Mesenchymal stem cell (in vitro differentiated cells and primary cell): ENCODE measurements at places on chromosomes 5 and 9.

- no peak for DNase-seq
These were observed 780.2 kb upstream of the WWC1 start for GRCh38 chr5:167511276-167511675.

GRCh38 chr5:1430121-1430795 is 15.0 kb downstream of the SLC6A3 start:
- no peak for DNase-seq

GRCh38 chr5:140000332-140000731 is 42.8 kb downstream of the NRG2 start:
- DNase-seq = no peak

GRCh38 chr5:111582993-111583601 is 70.8 kb upstream of the STARD4 start:
- DNase-seq = peak; percentile 82

DNA sequence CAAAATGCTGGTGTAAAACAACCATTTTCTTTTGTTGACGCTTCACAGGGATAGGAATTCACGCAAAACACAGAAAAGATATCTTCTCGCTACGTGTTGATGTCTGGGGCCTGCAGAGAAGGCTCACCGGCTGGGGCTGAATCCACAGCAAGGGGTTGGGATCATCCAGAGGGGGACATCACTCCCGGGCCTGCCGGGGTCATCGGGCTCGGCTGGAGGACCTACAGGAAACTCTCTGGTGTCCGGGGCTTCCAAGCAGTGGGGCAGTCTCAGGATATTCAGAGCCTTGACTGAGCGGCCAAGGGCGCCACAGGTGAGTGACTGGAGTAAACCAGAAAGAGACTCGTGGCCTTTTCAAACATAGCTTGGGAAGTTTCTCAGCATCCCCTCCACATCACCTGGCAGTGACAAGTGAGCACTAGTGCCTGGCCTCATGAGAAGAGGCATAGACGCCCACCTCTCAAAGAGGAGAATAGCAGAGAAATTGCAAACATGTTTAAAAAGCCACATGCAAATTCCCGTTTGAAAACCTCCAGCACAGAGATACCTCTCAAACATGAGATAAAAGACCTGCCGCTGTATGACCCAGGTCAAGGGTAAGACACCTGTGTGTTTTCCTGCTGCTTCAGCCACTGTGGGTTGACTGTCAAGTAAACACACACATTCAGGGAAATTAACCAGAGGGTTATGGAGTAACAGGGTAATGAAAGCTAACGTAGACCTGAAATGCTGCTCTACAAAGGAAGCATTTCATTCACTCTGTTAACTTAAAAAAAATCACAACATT is 50.8 kb upstream of the SIMC1 start:
- DNase-seq = no peak

- peak; percentile 80 for DNase-seq
These were observed 365.3 kb downstream of the BNC2 start for GRCh38 chr9:16505199-16505598.

DNA sequence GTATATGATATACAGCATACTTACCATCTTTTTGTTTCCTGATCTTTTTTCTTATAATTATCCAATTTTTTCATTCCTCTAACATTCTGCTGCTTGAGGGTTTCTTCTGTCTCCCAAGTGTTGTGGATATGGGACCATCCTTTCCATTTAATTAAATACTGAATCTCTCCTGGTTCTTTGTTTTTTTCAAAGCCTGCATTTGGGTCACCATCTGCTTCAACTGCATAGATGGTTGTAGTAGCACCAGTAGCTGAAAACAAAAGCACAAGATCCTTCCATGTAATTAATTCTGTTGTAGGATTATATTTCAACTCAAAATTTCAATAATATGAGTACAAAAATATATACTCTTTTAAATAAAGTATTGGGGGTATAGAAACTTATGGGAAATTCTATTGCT is 29.4 kb downstream of the CHD1 start:
- DNase-seq = no peak

DNA sequence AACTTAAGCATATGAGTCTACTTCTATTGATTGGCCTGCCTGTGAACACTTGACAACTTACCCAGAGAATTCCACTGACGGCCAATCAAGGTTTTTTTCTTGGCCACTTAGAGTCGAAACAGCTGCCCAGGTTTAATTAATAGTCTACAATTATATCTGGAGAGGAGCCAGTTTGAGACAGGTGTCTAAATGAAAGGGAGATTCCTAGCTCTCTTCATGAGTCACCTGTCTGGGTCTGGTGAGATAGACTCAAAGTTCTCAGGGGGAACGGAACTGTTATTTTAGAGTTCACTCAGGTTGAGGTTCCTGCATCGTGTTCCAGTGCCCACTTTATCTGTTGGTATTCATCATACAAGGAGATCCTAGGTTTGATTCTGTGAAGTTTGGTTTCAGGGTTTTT is 111.0 kb downstream of the CD180 start:
- no peak for DNase-seq

DNA sequence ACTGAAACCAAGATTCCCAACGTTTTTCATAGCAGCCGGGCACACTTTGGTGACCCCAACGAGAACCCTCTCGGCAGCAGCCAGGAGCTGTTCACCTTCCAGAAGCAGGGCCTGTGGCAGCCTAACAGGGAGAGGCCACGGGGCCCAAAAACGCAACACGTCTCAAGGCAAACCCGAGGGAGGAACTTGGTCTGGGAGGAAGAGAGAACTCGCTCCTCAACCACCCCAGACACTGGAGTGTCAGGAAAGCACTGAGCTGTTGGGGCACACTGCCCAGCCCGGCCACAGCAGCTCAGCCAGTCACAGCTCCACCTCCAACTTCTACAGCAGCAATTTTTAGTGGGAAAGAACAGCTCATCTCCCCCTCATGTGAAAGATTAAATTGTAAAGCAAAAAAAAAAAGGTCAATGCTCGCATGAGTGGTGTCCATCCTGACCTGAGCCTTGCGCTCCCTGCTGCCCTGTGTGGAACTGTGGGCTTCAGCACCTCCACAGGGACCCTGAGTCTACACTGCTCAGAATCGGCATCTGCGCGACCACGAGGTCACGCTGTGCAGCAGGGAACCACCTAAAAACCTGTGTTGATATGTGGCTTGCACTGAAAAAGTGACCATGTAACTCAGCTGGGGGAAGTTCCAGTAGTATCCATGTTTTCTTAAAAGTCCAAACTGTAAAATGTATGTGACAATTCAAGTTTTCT is 55.0 kb downstream of the IPPK start:
- DNase-seq = no peak
